IMR-90 (cell line): ENCODE measurements at places on chromosomes 16 and 17. TPM values are rescaled to one million over a fixed set of nuclear protein-coding genes. Genes with fewer than 3 reads are reported as not detected.

Gene SRR
- 38.0 and 52.7 TPM in 2 replicates for total RNA-seq

Gene CDR2L
- 5.6 and 5.7 TPM in 2 replicates for total RNA-seq

Gene KCNH6
- 0.18 and 0.28 TPM in 2 replicates for total RNA-seq

Gene ARHGAP44
- 0.54 and 1.1 TPM in 2 replicates for total RNA-seq

Gene SOX15
- total RNA-seq = 0.18 and 0.28 TPM in 2 replicates

Gene MRPS7
- total RNA-seq = 55.9 and 62.5 TPM in 2 replicates

GRCh38 chr16:82006036-82006435 is 5.2 kb downstream of the SDR42E1 start:
- peaks cover 3% of the 10 kb centered on the region for H3K27me3 ChIP-seq
- DNase-seq = no peak
- peaks cover 1% of the 10 kb centered on the region; the same call in 1 of the 2 replicates for H3K36me3 ChIP-seq
- no peaks in the 10 kb centered on the region for H3K4me1 ChIP-seq

DNA sequence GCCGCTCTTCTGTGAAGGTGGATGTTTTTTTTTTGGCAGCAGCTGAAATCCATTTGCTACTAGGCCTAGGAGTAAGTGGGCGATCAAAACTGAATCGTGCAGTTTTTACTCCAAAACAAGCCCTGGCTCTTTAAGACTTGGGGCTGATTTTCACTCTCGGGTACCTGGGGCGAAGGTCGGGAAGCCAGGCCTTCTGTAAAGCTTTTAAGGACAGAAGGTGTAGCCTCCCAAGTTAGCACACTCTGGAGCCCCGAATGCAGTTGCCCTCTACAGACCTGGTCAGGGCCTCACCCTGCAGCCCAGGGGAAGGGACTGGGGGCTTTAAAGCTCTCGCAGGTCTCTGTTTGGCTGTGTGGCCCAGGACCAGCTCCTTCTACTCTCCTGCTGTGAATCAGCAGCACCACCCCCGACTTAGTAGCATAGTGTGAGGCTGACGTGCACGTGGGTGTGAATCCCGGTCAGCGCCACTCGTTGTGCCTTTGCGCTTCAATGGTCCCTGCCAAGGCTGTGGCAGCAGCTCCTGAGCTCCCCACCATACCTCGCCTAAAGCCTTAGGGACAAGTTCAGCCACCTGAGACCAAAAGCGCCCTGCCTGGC is 49.9 kb downstream of the TMEM235 start:
- no peak overlapping the region for H3K4me3 ChIP-seq
- DNase-seq = peak; percentile 22
- no peak overlapping the region for H3K27ac ChIP-seq
- H3K27me3 ChIP-seq = peaks cover 15% of the 10 kb centered on the region; the same call in 1 of the 2 replicates
- no peaks in the 10 kb centered on the region for H3K36me3 ChIP-seq

DNA sequence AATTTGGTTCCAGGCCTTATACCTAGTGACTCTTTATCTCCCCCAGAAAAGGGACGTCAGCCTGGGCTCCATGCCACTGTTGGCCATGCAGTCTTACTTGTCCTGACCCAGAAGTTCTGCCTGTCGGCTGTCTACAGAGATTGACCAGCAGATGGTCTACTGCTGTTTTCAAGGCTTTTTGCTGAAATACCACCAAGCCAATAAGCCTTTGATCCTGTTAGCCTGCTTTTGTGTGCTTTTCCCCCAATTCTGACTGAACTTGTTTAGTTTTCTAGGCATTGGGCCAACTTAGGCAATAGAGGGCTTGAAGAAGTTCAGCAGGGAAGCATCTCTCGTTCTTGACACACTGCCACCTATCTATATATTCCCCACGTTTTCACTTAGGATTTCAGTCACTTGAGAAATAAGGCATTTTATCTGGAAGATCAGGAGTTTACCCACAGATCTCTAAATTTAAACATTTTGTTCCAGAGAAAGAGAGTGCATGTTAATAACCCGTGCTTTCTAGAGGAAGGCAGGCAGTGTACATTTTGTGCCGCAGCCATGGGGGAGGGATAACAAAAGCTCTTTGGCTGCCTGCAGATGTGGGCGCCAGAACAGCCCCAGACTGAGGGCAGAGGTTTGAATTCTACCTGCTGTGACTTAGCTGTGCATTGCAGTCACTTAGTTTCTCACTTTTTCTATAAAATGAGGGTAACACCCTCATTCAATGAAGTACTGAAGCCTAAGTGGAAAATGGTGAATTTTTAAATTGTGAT is 12.3 kb upstream of the CARMIL2 start:
- no peak overlapping the region for H3K4me3 ChIP-seq
- H3K27me3 ChIP-seq = no peaks in the 10 kb centered on the region
- DNase-seq = peak; percentile 79
- peaks cover 36% of the 10 kb centered on the region for H3K36me3 ChIP-seq

DNA sequence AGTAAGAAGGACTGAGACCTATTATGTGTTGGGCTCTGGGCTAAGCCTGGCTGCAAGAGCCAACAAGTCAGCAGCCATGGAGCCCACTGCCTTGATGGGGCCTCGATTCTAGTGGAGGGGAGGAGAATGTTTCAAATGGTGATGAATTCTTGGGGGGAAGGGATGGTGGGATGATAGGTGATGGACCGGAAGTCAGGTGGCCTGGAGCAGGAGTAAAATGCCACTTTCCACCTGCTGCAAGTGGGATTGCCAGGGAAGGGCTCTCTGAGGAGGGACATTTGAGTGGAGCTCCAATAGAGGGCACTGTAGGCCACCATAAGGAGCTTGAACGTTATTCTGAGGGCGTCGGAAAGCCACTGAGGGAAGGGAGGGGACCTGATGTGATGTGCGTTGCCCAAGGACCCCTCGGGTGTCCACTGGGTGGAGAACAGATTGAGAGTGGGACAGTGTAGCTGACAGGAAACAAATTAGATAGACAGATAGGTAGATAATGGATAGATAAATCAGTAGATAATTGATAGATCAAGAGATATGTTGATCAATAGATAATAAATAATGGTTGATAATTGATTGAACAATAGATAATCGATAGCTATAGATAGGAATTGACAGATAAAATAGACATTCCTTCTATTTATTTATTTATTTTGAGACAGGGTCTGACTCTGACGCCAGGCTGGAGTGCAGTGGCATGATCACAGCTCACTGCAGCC is 18.2 kb upstream of the NXPH3 start:
- no peaks in the 10 kb centered on the region for H3K36me3 ChIP-seq
- H3K4me1 ChIP-seq = peaks cover 2% of the 10 kb centered on the region; the same call in 1 of the 2 replicates
- H3K27me3 ChIP-seq = peaks cover 28% of the 10 kb centered on the region
- DNase-seq = peak; percentile 46
- no peak overlapping the region for H3K27ac ChIP-seq

DNA sequence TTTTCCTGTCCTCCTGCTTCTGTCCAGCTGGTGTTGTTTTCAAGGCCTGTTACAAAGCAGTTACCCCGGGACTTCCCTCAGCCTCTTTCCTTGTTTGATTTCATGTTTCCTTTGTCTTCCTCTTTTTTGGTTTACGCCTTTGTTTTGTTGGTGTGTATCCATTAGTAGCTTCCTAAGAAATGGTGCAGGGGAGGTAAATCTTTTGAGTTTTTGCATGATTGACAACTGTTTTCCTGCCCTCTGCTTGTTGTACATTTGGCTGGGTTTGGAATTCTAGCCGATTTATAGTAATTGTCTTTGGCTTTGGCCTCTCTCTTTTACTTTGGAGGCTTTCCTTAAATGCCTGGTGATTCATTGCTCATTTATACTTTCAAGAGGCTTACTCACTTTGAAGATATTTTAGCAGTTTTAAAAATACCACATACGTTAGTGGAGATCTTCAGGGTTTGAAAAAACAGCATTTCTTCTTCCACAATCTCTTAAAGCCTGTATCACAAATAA is 32.8 kb downstream of the DNAH2 start:
- H3K27me3 ChIP-seq = no peaks in the 10 kb centered on the region
- peak; percentile 89 for DNase-seq
- peak overlapping the region; percentile 95 for H3K27ac ChIP-seq

GRCh38 chr17:55513885-55514590 is 2.8 kb upstream of the SMIM36 start:
- H3K36me3 ChIP-seq = no peaks in the 10 kb centered on the region
- peaks cover 11% of the 10 kb centered on the region for H3K27me3 ChIP-seq
- H3K4me1 ChIP-seq = no peaks in the 10 kb centered on the region
- no peak overlapping the region for H3K27ac ChIP-seq
- DNase-seq = peak; percentile 55
- no peak overlapping the region for H3K4me3 ChIP-seq

DNA sequence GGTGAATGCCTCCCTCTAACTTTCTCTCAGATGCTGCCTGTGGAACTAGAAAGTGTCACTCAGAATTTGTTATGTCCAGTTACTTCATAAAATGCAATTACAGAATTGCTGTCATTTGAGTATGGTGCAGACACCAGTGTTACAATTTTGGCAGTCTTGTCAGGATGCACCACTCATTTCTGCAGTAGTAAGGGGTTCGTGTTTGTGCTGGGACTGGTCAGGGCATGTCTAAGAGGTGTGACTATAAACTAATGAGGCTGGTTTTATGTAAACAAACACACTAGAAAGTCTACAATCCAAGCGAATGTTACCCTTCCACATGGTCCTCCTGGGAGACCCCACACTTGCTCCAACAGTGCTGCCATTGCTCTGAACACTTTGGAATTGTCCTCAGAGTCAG is 206.2 kb downstream of the ANKFN1 start:
- no peaks in the 10 kb centered on the region for H3K27me3 ChIP-seq
- H3K4me1 ChIP-seq = no peaks in the 10 kb centered on the region
- H3K27ac ChIP-seq = no peak overlapping the region
- no peak overlapping the region for H3K4me3 ChIP-seq

GRCh38 chr16:4261557-4262172 is 11.2 kb downstream of the TFAP4 start:
- peaks cover 11% of the 10 kb centered on the region; the same call in 1 of the 2 replicates for H3K36me3 ChIP-seq
- no peaks in the 10 kb centered on the region for H3K27me3 ChIP-seq
- H3K4me1 ChIP-seq = peaks cover 13% of the 10 kb centered on the region
- DNase-seq = peak; percentile 16
- no peak overlapping the region for H3K4me3 ChIP-seq

- H3K27ac ChIP-seq = no peak overlapping the region
- no peak overlapping the region for H3K4me3 ChIP-seq
Observed at GRCh38 chr17:69331756-69332155, 4.8 kb upstream of the ABCA5 start.

- no peaks in the 10 kb centered on the region for H3K4me1 ChIP-seq
- no peak overlapping the region for H3K27ac ChIP-seq
- H3K36me3 ChIP-seq = no peaks in the 10 kb centered on the region
- H3K27me3 ChIP-seq = no peaks in the 10 kb centered on the region
- DNase-seq = no peak
Observed at GRCh38 chr17:6147042-6147441, 76.9 kb downstream of the WSCD1 start.

GRCh38 chr17:4980644-4981216 is 6.7 kb downstream of the CAMTA2 start:
- H3K36me3 ChIP-seq = peaks cover 49% of the 10 kb centered on the region
- peak; percentile 46 for DNase-seq
- H3K27me3 ChIP-seq = no peaks in the 10 kb centered on the region
- H3K27ac ChIP-seq = no peak overlapping the region
- H3K4me1 ChIP-seq = peaks cover 3% of the 10 kb centered on the region; the same call in 1 of the 2 replicates

DNA sequence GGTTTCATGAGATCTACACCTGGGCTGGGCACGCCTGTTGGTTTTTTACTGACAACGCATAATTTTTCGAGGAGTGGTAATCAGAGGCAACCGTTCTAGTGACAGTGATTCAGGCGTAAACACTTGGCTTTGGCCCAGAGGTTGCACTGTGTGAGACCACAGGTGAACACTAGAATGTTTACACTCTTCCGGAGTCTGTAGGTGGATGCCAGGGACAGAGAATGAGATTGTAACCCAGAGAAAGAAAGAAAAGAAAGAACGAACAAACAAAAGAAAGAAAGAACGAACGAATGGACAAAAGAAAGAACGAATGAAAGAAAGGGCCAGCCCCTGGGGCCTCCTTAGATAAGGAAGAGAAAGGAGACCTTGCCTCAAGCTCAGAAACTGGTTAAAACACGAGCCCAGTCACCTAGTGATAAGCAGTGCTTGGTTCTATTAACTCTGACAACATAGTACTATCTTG is 113.2 kb downstream of the PRKCB start:
- H3K4me3 ChIP-seq = no peak overlapping the region
- H3K27ac ChIP-seq = no peak overlapping the region
- H3K4me1 ChIP-seq = no peaks in the 10 kb centered on the region
- DNase-seq = no peak

GRCh38 chr17:51765282-51766135 is 393.0 kb downstream of the CA10 start:
- no peaks in the 10 kb centered on the region for H3K27me3 ChIP-seq
- H3K4me1 ChIP-seq = no peaks in the 10 kb centered on the region
- no peak overlapping the region for H3K27ac ChIP-seq
- DNase-seq = no peak
- H3K4me3 ChIP-seq = no peak overlapping the region

DNA sequence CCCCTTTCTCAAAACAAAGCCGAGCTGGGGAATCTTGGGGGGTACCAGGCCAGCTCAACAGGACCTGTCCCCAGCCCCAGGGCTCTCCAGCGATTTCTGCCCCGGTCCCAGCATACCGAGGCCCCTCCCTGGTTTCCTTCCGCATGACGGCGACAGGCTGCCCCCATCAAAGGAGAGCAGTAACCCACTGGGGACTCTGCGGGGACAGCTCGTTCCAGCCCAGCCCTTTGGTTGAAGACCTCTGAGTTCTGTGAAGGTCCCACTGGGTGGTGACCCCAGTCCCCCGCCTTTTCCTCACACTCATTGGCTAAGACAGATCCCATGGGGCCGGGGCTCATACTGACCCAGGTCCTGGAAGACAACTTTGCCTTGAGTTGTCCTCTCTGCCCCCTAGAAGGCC is 4.1 kb downstream of the SMTNL2 start:
- no peaks in the 10 kb centered on the region for H3K36me3 ChIP-seq
- DNase-seq = no peak
- no peak overlapping the region for H3K4me3 ChIP-seq
- H3K27me3 ChIP-seq = peaks cover 70% of the 10 kb centered on the region
- H3K4me1 ChIP-seq = peaks cover 2% of the 10 kb centered on the region; the same call in 1 of the 2 replicates
